Activated T-cell treated with anti-CD3 and anti-CD28 coated beads, Interleukin-2, amount 50 U/mL, for 48 hours (primary cell): ENCODE measurements at places on chromosomes 1 and 21.

DNA sequence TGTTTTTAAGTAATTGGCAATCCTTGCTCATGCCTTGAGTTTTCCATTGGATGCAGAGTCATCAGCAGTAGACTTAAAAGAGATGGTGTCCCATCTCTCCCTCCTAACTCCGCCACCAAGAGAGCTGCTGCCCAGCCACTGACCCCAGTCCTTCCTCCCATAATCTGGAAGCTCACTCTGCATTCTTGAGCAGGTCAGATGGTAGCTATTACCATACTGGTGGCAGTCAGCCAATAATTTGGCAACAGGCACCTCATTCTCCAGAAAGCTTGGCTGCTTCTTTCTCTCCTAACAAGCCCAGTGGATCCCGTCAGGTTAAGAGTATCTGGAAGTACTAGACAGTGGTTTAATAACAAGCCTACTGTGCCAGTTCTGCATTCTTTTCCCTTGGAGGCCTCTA, 272.1 kb downstream of the ZNF648 start:
- no peak for DNase-seq

- DNase-seq = no peak
Observed at GRCh38 chr21:42499444-42500112, 3.6 kb upstream of the RSPH1 start.

- DNase-seq = no peak
Observed at GRCh38 chr21:38227401-38227800, 29.4 kb upstream of the KCNJ15 start.

GRCh38 chr1:109080441-109081082, 4.8 kb upstream of the TAF13 start:
- DNase-seq = no peak

GRCh38 chr1:17234405-17234804, 14.5 kb upstream of the PADI3 start:
- no peak for DNase-seq
